CD4-positive, alpha-beta T cell treated with Interleukin-21 for 1 hour (primary cell): ENCODE measurements at places on chromosomes 3 and 15.

DNA sequence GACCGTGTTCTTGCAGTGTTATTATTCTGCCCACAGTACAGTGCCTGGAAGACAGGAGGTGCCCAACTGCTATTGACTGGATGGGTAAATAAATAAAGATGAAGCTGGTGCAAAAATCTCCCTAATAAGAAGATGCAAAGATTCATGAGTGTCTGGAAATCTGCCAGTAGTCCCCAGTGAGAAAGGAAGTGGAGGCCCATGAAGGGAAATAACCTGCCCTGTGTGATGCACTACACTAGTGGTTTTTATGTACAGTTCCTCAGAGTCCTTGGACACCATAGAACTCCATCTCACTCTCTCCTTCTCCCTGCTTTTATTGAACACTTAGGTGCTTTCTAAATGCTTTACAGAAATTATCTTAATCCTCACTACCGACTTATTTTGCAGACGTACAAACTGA is 8.3 kb upstream of the SUCLG2 start:
- DNase-seq: peak; percentile 52

DNA sequence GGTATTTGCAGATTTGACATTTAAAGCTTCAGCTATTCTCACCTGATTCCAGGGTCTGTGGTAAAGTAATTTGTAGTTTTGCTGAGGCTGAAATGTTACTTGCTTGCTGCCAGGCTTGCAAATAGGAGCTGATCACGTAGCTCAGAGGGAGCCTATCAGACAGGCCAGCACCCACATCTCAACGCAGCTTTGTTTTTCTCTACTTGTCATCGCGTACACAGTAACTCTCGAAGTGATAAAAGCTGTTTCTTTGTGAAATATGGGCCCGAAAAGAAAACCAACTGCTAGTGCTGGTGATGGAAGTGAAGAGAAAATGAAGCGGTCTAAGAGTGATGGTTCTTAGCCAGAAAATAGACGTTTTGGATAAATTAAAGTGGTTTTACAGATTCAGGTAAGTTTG is 23.4 kb downstream of the RAB5A start:
- no peak for DNase-seq

DNA sequence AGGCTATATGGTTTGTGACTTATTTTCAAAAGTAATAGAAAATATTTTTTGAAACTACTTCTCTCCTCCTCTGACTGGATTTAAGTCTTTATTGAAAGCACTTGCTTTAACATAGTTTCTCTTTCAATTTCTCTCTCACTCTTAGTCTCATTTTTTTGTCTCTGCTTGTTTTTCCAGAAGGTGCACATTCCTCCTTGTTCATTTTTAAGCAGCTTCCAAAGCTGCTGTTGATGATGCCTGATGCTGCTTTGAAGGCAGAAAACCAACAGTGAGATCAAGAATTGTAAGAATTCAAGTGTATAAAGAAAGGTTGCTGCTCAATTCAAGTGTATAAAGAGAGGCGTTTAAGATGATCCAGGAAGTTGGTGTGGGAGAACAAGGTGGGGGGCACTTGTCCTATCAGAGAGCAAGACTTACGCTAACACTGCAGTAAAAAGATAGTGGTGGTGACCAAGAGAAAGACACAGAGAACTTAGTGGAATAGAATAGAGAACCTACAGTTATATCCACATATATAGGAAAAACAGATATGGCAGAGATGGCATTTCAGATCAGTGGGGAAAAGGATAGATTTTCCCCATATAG is 12.1 kb downstream of the NR2C2 start:
- DNase-seq: peak; percentile 8

- DNase-seq: no peak
Observed at GRCh38 chr15:74007820-74008371, 13.4 kb downstream of the PML start.

GRCh38 chr15:51475736-51476135 is 134.3 kb downstream of the GLDN start:
- no peak for DNase-seq

GRCh38 chr3:196889844-196890708 is 22.4 kb downstream of the SENP5 start:
- DNase-seq: no peak
